ENCODE measurements at places on chromosomes 7 and 10. TPM values are rescaled to one million over a fixed set of nuclear protein-coding genes. Genes with fewer than 3 reads are reported as not detected.

DNA sequence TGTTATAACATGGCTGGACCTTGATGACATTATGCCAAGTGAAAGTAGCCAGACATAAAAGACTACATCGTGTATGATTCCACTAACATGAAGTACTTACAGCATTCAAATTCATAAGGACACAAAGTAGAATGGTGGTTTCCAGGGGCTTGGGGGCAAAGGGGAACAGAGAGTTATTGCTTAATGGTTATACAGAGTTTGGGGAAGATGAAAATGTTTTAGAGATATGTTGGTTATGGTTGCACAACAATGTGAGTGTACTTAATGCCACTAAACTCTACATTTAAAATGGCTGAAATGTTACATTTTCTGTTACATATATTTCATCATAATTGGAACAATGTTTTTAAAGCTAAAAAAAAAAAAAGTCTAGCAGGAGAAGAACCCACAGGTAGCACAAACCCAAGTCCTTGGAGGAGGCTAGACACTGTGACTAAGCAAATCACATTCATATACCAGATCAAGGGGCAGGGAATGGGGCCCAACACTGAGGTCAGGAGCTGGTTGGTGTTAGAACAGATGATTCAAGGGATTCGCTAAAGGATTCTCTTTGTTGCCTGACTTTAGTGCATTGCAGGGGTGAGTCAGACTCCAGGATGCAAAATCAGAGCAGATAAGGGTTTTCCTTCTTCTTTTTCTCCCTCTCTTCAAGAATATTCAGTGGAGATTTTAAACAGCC, 25.1 kb upstream of the AOAH start:
- no peak for DNase-seq

GRCh38 chr7:17745610-17746009, 194.7 kb downstream of the SNX13 start:
- DNase-seq = no peak

Gene MSMB
- not detected for total RNA-seq

Gene CLDN4
- 295 TPM for total RNA-seq

Gene FRAT1
- total RNA-seq = 5.3 TPM
